ENCODE measurements at places on chromosomes 6 and 20.

DNA sequence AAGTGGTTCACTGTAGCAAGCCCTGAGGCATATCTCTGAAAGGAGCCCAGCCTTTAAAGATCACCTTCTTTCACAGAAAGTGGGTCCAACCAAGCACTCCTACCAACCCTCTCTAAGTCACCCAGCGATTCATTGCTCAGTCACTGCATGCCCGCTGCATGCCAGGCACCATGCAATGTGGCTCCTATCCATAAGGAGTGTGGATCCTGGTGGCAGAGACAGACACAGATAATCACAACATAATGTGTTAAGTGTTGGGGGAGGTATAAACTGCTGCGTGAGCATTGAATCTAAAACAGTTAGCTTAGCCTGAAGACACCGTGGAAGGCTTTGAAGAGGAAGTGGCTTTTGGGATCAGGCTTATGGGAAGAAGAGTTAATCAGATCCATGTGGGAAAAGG lies 659.5 kb downstream of the PTPRT start:
- no peak for DNase-seq

DNA sequence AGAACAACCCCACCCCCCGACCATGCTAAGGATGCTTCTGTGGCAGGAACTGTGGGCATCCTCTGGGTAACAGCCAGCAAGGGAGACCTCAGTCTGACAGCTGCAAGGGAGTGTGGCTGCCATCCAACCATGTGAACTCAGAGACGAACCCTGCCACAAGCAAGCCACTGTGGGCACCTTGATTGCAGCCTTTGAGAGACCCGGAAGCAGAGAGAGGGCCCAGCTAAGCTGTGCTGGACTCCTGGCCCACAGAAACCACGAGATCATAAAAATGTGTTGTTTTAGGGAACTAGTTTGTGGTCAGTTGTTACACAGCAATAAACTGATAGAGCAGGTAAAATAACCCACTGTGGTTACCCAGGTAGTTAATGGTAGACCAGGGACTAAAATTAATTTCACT lies 414.6 kb downstream of the CDH26 start:
- DNase-seq = no peak

- no peak for DNase-seq
These were observed 74.4 kb downstream of the PKHD1 start for GRCh38 chr6:52013035-52013434.

DNA sequence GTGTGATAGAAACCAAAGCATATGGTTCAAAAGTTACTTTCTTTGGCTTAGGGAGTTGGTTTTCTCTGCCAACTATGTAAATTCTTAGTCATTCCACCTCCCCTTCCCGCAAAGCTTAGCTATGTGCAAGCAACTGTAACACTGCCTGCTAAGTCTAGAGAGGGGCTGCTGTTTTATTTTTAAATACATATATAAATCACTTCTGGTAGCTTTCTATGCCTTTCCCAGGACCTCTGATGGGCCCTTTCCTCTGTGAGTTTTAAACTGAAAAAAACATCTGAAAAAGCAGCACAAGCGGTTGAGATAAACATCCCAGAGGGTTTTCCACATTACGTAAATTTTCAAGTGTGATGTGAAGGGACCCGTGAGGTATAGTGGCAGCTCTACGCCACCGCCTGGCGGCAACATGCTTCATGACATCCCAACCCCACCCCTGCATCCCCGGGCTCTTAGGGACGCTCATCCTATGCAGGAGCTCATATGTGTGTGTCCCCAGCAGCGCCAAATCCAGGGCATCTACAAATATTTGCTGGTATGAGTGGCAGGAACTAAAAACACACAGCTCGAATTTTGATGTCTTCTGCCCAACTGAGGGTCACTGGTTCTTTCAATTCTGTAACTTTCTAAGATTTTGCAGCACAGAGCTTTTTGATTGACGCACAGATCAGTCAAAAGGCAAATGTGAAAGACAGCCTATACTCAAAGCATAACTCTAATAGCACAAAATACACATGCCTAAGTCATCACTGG lies 12.7 kb downstream of the SAYSD1 start:
- DNase-seq = peak; percentile 45

GRCh38 chr6:167235421-167236238 lies 55.5 kb upstream of the UNC93A start:
- DNase-seq = no peak

DNA sequence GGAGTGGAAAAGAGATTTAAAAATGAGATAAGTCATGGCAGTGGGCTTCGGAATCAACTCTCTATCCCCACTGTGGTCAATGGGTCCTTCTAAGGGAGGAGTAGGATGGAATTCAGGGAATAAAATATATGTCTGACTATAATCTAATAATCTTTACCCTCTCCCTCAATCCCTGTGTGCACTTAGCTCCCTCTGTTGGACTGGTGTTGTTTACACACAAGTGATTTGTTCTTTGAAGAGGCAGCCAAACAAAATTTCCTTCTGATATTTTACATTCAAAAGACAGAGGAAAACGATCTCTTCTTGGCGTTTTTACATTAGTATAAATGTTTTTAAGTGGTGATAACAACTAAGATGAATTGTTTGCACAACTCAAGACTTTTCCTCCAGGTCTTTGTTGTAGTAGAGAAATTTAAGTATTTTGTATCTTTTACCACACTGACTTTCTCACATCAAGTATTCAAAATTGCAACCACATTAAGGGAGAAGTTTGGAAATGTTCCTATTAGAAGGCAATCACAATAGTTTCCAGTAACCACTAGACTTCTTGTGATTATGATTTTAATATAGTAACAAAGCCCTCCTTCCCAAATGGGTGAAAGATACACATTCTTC lies 317.8 kb downstream of the CENPW start:
- no peak for DNase-seq

DNA sequence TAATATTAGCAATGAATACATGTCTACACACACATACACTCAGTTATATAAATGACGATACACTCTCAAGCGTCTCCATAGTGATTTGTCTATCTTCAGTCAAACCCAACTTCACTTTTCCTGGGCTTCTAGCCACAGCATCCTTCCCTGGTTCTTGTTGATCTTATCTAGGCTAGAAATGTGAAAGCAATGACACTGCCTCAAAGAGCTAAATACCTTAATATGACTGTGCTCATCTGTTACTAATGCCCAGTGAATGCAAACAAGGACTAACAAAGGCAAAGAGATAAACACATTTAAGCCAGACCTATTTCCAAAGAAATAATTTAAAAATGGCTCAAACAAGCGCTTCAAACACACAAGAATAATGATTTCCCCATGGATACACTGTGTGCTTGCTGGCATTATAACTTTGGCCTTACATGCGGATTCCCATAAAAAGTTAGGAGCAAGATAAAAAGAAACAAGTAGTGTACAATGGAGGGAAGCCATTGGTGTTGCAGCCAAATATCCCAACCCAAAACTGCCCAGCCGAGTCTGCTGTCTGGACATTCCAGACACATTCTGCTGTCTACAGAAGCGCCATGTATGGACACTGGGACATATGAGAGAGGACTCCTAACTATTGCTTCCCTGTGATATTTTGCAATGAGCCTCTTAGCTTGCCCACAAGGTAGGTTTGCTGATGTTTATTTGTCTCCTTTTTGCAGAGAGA lies 19.5 kb upstream of the DAAM2 start:
- DNase-seq = no peak

GRCh38 chr20:36465109-36466080 lies 75.9 kb upstream of the MYL9 start:
- DNase-seq = no peak

- DNase-seq = no peak
These were observed 216.0 kb downstream of the BTBD9 start for GRCh38 chr6:38423746-38424145.

DNA sequence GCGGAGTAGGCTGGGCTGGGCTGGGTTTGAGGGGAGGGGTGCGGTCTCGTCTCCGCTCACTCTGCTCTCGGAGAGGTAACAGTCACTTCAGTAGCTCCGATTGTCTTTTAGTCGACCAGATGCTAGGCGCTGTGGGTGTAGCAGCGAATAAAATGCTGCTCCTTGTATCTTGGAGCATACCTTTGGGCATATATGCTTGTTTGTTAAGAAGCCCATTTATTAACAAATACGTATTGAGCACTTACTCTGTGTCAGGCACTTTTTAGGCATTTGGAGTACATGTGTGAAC lies 545 bp downstream of the ACTR5 start:
- DNase-seq = no peak

DNA sequence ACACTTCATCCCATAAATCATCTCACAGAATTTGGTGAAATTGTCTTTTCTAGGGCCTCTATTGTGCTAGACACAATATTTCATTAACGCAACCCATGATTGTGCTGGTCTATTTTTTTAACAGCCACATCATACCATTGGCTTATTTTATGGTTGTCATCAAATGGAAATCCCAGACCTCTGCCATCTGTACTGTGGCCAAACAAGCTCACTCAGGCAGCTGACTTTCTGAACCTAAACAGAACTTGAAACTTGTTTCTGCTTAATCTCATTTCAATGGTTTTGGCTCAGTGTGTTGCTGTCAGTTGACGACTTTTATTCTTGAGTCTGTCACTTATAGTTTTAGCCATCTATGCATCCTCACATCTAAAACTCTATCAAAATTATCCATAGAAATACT lies 111.8 kb downstream of the HAO1 start:
- no peak for DNase-seq

DNA sequence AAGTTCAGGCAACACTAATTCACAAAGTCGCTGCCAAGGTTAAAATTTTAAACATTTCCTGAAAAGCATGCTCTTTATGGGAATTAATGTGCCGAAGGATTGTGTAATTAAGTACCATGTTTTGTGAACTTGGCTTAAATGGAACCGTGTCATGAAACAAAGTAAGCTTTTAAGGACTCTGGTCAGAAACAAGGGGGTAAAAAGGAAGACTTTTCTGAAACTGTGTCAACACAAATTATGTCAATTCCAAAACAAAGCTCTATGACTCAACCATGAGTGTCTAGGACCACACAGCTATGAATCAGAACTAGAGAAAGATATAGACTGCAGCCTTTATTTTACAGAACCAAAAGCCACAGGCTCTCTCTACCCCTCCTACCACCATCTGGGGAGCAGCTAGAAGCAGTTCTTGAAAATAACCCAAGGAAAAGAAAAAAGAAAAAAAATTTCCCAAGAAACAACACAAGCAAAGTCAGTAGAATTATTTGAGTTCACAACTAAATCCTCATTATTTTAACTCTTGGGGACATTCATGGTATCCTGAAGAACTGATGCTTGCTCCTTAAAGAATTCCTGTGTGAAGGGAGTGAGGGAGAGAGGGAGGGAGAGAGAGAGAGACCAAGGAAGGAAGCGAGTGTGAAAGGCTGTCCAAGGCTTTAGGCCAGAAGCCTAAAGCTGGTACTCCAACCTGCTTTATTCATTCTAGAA lies 81.9 kb downstream of the ZMYND8 start:
- no peak for DNase-seq

DNA sequence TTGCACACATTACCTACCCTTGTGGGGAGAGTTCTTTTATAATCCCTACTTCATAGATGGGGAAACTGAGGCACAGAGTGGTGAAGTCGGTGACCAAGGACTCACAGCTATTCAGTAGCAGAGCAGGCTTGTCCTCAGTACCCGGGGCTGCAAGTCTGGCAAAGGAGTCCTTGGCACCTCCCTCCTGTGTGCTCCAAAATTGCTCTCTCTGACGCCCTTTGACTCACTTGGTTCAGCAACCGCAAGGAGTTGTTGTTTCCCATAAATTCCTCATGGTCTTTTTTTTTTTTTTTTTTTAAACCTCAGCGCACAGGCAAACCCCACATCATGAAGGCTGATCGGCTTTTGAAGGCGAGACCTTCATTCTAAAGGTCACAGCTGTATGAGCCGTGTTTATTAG lies 143.2 kb downstream of the CEBPB start:
- no peak for DNase-seq

DNA sequence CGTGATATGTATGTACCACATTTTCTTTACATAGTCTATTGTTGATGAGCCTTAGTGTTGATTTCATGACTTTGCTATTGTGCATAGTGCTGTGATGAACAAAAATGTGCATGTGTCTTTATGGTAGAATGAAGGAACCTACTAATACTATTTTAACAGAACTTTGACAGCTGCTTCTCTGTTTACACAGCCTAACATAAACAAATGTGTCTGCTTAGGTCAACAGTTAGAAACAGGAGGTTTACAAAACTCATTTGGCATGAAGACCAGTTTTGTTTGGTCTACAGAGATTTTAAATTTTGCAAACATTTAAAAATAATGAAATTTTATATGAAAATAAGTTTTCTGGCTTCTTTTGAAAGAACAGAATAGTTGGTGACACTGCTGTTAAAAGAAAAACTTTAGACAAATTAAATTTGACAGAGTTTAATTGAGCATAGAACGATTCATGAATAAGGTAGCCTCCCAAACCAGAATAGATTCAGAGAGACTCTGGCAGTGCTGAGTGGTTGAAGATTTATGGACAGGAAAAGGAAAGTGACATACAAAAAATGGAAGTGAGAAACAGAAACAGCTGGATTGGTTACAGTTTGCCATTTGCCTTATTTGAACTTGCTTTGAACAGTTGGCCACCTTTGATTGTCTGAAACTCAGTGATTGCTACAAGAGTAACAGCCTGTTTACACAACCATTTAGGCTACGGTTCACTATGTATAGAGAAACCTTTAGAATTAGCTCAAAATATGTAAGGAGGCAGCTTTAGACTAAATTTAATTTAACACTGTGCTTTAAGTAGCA lies 715.8 kb upstream of the HS3ST5 start:
- no peak for DNase-seq

DNA sequence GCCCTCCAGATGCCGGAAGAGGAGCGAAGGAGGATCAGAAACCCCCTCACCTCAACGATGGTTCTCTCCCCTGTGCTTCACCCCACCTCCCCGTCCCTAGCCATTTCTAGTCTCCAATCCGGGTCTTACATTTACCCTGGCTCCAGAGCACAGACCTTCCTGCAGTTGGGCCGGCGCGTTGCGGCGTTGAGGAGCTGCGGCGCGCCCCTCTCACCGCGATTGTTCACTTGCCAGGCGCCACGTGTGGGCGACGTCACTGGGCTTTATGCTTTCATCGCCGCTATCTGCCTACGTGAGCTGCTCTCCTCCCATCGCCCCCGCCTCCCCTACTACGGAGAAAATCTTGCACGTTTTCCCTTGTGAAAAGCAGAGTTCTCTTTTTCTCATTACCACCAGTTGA lies at the start of gene CRISP2:
Gene CRISP2, minus strand, starts transcription at position 198 of the 400 bp plus-strand sequence. CDS start 4,347 bp downstream, outside the sequence.
- DNase-seq = no peak

GRCh38 chr20:34506480-34506879 lies 9.7 kb upstream of the DYNLRB1 start:
- DNase-seq = no peak
